ENCODE measurements at places on chromosomes 5 and 9. TPM values are rescaled to one million over a fixed set of nuclear protein-coding genes. Genes with fewer than 3 reads are reported as not detected.

Gene DMRT3
- total RNA-seq, result not detected

Gene LCN6
- total RNA-seq, result not detected

Gene INIP
- 16.1 TPM for total RNA-seq

Gene CD72
- 0.90 TPM for total RNA-seq

Gene ABHD17B
- 32.5 TPM for total RNA-seq

Gene DAB2
- 0.51 TPM for total RNA-seq

Gene SAXO1
- not detected for total RNA-seq

Gene FAM78A
- total RNA-seq, result under 0.01 TPM

Gene COL15A1
- total RNA-seq, result under 0.01 TPM

Gene GPR150
- 0.26 TPM for total RNA-seq

Gene ALDH7A1
- 46.7 TPM for total RNA-seq

Gene ADAMTS13
- 1.0 TPM for total RNA-seq

Gene KIF4B
- 0.13 TPM for total RNA-seq

Gene AOPEP
- total RNA-seq, result 75.4 TPM

Gene HOMER1
- total RNA-seq, result 20.5 TPM

DNA sequence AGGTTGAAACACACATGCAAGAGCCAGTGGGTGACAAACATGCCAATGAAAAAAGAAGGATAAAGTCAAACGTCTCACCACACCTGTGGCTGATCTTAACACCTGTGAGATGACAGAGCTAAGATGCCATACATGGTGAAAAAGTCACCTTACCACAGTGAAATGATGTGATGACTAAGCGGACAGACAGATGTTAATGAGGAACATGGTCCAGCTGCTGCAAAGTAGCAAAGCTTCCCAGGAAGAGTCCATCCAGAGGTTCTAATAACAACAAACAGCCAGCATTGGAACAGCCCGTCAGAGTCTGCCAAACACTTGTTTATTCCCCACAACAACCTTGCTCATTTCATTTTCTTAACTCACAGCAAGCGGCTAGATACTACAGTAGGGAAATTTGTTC is 1.9 kb downstream of the KIAA1191 start:
- DNase-seq, result peak; percentile 17

- no peak for DNase-seq
These were observed 33.2 kb upstream of the SLC6A3 start for GRCh38 chr5:1478271-1479035.

DNA sequence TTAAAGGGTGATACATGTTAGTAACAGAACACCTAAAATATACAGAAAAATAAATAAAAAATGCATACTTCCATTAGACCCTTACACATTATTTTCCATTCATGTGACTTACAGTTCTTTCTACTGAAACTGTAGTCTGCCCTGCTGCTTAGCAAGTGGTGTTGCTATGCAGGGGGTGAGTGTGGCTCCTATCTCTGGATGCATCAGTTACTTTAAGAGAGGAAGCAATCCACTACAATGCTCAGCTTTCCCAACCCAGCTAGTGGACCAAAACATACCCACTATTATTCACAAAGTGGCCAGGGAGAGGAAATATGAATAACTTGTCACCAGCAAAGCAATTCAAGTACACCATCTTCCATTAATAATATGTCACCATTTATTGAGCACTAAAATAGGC is 121.8 kb downstream of the DOCK2 start:
- DNase-seq, result no peak

GRCh38 chr5:81717860-81718259 is 33.0 kb downstream of the SSBP2 start:
- DNase-seq, result no peak

DNA sequence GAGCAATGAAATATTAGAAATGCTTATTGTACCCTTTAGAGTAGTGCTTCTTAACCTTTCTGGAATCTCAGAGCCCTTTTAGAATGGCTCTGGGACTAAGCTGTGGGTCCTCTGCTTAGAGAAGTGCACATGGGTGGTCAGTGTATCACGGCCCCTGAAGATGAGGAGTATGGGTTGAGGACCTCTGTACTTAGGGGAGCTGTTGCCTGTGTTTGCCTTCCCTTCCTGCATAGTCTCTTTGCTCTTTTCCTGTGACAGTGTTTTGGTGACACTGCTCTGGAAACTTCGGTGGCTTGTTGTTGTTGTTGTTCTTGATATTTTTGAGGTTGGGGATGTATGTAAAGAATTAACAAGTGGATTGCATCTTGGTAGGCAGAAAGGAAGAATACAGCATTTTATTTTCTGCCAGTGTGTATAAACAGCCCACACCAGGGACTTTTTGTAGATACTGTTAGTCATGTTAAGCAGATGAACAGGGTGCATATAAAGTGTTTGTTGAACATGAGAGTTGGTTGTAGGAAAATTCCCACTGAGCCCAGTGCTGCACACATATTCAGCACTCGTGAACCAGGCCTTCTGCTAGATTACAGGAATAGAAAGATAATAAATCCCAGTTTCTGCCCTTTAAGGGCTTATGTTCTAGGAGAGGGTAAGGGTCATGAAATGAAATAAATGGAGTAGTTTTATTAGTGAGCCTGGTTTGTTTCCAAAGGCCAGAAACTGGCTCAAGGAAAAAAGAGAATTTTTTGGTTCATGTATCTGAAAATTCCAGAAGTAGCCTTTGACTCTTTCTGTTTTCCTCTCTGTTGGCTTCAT is 199.7 kb downstream of the ARHGAP26 start:
- DNase-seq, result no peak

DNA sequence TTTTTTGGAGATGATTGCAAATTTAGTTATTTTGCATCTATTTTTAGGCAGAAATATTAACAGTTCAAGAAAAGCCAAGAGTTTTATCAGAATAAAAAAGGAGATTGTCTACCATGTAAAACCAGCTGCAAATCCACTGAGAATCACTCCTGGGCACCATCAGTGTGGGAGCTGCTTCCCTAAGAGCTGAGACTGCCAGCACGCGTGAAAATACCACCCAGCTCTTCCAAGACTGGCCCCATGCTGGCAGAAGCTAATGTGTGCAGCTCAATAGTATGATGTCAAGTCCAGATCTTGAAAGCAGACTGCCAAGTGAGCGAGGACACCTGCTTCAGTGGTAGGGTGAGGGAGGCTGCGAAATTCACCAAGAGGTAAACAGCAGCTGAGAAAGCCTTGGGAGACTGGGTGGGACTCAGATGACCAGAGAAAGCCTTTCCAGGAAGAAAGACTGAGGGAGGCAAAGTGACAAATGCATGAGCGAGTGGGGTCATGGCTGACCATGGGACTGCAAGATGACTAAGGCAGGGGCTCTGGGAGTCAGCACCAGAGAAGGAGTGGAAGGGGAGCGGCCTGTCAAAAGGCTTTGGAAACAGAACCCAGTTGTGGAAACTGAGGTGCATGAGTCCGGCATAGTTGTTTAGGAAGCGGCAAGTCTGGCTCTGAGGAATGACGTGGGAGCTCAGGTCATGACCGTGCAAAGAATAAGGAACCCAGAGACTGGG is 200.9 kb downstream of the GADD45G start:
- no peak for DNase-seq

DNA sequence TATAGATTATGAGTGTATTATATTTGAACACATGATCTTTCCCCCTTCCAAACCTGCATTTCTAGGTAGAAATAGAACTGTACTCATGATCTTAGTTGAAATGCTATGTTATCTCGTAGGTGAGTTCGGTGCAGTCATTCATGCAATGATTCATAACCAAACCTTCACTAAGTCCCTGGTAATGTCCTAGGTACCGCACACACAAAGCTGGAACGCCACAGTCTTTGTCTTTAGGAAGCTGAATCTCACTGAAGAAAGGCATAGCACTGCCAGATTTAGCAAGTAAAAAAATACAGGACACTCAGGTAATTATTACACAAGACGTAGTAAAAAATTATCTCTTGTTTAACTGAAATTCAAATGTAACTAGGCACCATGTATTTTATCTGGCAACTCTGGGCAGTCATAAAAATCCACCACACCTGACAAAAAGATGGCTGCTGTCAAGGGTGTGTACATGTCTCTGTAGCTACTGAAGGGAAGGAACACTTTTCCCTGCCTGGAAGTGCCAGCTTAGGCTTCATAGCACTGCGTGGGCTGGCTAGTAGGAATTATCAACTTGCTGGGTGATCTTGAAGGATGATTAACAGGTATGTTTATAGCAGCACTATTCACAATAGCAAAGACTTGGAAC is 28.0 kb upstream of the TXN start:
- peak; percentile 80 for DNase-seq

GRCh38 chr9:125889476-125890419 is 142.6 kb downstream of the PBX3 start:
- peak; percentile 18 for DNase-seq

DNA sequence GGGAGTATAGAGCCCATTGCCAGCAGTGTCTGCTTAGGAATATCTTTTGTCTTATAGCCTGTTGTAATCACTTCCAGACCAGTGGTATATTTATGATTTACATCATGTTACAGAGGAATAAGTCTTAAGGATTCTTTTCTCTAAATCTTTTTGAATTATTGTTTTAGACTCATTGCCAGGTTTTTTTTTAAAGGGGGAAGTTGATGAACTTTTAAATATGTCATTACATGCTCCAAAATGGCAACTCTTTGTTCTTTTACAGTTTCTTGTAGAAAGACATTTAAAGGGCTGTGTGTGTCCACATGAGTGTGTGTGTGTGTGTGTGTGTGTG is 59.4 kb upstream of the NFIB start:
- DNase-seq, result no peak

DNA sequence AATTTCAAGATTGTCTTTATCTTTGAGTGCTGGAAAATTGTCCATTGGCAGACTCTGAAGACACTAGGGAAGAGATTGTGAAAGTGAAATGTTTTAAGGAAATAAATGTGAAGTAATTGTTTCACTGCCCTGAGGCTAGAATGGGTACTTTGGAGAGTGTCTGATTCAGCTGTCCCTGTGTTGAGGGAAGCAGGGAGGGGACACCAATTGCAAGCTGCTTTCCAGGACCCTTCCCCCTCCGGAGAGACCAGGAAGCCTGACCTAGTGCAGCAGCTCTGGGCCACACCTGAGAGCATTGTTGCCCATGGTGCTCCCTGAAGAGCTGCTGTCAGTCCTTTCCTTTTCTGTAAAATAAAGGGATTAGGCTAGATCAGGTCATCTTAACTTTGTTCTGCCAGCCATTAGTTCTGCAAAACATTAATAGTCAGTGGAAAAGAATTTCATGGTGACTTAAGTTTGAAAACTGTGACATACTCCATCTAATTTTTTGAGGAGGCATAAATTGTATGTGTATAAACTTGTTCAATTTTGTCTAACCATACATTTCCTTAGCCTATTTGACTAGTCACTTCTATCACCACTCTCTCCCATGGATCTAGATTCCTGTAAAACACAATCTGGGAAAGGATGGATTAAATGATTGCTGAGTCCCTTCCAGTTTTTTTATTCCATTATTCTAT is 18.8 kb downstream of the MAP1B start:
- peak; percentile 75 for DNase-seq

DNA sequence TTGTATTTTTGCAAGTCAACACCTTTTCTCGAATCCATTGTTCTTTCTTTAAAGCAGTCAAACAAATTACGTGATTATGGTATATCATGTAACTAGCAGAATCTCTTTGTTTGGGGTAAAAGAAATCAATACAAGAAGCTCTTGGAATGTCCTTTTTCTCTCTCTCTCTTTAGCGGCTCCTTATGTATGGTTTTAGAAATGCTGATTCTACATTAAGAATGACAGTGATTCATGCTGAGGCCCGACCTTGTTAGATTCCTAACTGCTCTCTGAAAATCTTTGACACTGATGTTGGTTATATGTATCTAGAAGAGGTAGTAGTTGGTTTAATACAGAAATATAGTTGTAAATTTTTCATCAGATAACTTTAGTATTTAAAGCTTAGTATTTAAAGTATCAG is 76.4 kb downstream of the SNX24 start:
- no peak for DNase-seq

Measured in bronchial epithelial cell (primary cell).